ENCODE measurements at places on chromosomes 7 and 10. TPM values are rescaled to one million over a fixed set of nuclear protein-coding genes. Genes with fewer than 3 reads are reported as not detected.

The LLCFC1 gene
- total RNA-seq = not detected

The CAMK2B gene
- 76.7 TPM for total RNA-seq

The CNTNAP2 gene
- 83.8 TPM for total RNA-seq

The WDR37 gene
- 28.3 TPM for total RNA-seq

The EPHA1 gene
- total RNA-seq = 0.49 TPM

The OR2A5 gene
- not detected for total RNA-seq

The LRRC18 gene
- total RNA-seq = not detected

The PAPOLB gene
- 0.74 TPM for total RNA-seq

The IFIT1B gene
- total RNA-seq = 0.49 TPM

The FOXI2 gene
- not detected for total RNA-seq

All from temporal lobe (tissue), 4 donors.